ENCODE measurements at places on chromosomes 12 and 14. TPM values are rescaled to one million over a fixed set of nuclear protein-coding genes. Genes with fewer than 3 reads are reported as not detected.

PCED1B gene
- total RNA-seq, result 5.1 TPM

RNASE12 gene
- not detected for total RNA-seq

RFX4 gene
- 2.1 TPM for total RNA-seq

DNA sequence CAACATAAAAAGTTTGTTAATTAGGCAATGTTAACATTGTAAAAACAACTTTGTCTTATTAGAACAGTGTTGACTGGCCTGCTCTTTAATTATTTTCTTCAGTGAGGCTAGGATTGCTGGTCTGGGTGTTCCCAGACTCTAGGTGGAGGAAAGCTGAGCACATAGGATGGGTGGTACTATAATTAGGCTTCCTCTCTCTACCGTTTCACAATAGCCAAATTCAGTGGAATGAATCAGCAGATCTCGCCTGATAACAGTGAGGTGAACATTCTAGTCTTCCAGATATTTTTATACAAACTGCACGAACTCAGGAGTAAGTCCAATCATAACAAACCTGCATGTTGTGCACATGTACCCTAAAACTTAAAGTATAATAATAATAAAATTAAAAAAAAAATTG lies 11.9 kb downstream of the PTGDR start:
- DNase-seq, result no peak

DNA sequence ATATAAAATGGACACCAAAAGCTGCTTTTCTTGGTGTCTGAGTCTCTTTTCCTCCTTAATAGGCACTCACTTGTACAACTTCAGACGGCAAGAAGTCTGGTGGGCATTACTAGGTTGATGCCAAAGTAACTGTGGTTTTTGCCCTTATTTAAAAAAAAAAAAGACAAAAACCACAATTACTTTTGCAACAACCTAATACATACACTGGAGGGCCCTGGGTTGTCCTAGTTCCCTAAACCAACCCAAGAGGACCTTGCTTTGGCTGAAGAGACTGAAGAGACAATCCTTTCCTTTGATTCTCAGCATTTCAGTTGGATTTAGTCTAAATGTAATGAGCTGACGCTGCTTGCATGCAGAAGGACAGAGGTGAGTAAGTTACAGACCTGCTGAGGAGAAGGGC lies 16.2 kb upstream of the PLEKHG3 start:
- DNase-seq, result no peak
